CD4-positive, alpha-beta T cell treated with Interleukin-4 for 4 hours (primary cell): ENCODE measurements at places on chromosomes 7 and 10.

DNA sequence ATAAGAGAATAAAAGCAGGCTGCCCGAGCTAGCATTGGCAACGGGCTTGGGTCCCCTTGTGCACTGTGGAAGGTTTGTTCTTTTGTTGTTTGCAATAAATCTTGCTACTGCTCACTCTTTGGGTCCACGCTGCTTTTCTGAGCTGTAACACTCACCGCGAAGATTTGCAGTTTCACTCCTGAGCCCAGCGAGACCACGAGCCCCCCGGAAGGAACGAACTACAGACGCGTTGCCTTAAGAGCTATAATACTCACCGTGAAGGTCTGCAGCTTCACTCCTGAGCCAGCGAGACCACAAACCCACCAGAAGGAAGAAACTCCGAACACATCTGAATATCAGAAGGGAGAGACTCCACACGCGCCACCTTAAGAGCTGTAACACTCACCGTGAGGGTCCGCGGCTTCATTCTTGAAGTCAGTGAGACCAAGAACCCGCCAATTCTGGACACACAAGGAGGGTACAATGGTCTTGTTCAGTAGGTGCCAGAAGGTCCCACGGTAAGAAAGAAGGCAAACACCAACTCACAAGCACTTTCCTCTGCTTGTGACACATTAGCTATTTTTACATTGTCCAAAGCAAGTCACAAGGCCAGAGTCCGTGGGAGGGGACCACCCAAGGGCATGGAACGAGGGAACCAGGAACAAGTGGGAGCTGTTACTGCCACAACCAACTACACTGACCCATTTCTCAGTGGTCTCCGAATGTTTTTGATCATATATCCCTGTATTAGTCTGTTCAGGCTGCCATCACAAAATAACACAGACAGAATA, 29.2 kb upstream of the CACUL1 start:
- DNase-seq: no peak

DNA sequence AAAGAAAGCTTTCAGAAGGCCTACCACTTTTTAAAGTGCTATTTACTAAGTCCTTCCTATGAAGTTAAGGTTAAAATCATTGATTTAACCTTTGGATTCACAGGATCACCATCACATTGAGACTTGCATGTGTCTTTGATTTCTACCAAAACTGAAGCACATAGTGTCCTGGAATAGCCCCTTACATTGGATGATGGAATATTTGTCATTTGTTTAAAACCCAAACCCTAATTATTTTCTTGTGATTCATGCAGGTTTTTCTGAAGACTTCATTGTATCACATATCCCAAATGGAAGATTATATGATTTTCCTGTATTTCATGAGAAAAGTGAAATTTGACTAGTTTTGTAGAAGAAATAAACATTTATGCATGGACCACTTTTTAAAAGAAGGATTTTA, 3.3 kb downstream of the SEMA3A start:
- no peak for DNase-seq

GRCh38 chr7:46680147-46680546, 759.1 kb upstream of the IGFBP3 start:
- no peak for DNase-seq

DNA sequence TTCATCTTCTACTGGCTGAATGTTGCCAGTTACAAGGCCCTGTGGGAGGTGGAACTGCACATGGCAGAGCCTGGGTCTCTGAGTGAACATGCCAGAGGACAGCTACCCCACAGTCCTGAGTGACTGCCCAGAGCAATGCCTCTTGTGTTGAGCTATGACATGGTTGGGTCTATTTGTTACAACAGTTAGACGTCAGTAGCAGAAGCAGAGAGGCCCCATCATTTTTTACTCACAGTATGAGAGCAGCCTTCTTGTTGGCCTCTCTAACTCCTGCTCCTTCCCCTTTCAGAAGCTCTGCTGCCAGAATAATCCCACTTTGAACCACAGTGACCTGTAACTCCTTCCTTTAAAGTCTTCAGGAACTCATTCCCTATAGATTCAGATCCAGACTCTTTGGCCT, 30.8 kb upstream of the NRP1 start:
- DNase-seq: no peak

- DNase-seq: no peak
These were observed 382.3 kb upstream of the MTPN start for GRCh38 chr7:136359333-136359903.

- DNase-seq: no peak
These were observed 48.9 kb upstream of the PDCD4 start for GRCh38 chr10:110822712-110823311.

DNA sequence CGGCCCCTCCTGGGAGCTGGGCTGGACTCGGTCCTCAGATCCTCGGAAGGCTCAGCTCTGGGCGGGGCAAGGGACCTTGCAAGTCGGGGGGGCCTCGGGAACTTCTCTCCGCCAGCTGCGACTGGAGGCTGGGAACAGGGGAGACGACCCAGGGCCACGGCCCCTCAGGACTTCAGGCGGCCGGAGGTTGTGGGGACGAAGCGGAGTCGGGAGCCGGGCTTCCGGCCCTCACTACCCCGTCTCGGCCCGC, 2.6 kb downstream of the ADIRF start:
- DNase-seq: no peak

GRCh38 chr7:50448823-50449222, 1.3 kb downstream of the FIGNL1 start:
- no peak for DNase-seq

DNA sequence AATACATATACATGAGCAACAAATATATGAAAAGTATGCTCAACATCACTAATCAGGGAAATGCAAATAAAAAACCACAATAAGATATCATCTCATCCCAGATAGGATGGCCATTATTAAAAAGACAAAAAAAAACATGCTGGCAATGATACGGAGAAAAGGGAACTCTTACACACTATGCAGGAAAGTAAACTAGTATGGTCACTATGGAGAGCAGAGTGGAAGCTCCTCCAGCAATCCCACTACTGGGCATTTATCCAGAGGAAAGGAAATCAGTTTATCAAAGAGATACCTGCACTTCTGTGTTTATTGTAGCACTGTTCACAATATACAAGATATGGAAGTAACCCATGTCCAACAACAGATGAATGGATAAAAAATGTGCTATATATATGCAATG, 217.5 kb downstream of the SDK1 start:
- no peak for DNase-seq

GRCh38 chr7:38518541-38518940, 112.6 kb downstream of the AMPH start:
- no peak for DNase-seq

- DNase-seq: no peak
These were observed 395.8 kb upstream of the NPVF start for GRCh38 chr7:25624051-25624450.

- DNase-seq: no peak
These were observed 227.2 kb upstream of the PITRM1 start for GRCh38 chr10:3399756-3400155.

- no peak for DNase-seq
These were observed 44.8 kb upstream of the LOXL4 start for GRCh38 chr10:98312822-98313221.

DNA sequence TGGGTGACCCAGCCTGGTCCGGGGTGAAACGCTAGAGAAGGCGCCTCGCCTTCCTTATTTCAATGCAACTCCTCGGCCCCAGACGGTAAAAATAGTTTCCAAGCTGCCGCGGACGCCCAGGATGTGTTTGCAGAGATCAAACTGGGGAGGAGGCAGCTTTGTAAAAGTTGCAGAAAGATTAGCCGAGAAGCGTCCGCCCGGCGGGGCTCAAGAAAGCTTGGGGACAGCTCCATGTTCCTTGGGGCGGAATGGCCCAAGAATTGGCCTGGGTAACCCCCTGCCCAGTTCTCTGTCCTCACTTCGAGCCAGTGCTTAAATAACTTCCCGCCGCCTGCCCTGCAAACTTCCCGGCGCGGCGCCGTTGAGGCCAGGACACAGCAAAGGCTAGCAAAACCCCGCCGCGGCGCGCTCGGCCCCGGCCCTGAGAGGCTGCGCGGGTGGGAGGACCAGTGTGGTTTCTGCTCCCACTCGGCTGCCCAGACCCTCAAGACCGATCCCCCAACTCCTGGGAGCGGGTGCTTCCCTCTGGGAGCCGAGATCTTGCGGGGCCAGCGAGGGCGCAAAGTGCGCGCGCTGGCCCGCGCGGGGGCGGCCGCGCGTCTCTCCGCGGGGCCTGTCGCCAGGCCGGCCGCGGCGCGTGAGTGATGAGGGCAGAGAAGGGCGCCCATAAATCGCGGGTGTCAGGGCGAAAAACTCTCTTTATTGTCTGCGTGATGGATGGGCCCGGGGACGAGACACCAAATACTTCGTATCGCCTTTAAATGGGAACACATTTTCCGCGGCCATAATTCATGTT, 6.3 kb upstream of the ZNF503 start:
- no peak for DNase-seq

DNA sequence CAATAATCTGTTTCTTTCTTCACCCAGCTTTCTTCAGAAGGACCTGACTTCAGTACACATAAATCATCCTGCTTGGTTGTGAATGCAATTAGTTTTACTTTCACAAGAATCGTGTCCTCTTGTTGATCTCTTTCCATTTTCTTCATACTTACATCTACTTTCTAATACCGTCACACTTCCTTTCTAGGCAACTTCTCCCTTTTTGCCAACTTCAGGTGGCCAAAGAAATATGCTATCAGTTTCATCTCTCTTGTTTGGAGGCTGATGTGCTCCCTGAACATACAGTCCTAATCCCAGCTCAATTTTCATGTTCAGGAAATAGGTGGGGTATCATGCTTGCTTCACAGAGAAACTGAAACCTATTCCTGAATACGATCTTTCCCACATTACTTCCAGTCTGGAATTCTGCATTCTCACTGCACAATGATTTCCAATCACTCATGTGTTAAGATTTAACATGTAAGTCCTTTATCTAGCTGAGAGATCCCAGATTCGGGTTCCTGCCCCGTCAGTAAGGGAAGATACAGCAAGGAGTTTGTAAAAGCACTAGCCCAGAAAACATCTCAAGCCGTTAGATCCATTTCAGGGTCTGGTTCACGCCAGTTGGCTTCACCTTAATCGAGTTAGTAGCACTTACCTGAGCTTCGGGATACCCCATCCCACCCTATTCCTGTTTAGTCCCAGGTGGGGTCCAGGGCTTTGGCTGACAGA, 994 bp downstream of the SLC25A28 start:
- DNase-seq: peak; percentile 26
